IPS-NIHi11 (cell line): ENCODE measurements at places on chromosomes 13 and 19.

- no peak for DNase-seq
Observed at GRCh38 chr19:29618871-29619270, 12.8 kb downstream of the POP4 start.

- no peak for DNase-seq
Observed at GRCh38 chr13:100108913-100109507, 20.1 kb downstream of the PCCA start.

GRCh38 chr19:12703046-12703445, 6.6 kb upstream of the FBXW9 start:
- DNase-seq: peak; percentile 92

- peak; percentile 94 for DNase-seq
Observed at GRCh38 chr19:58150328-58150921, at the start of gene ZNF329. Gene ZNF329 (minus strand): TSS chr19:58150789. CDS start chr19:58129503, 21,286 bp downstream.

DNA sequence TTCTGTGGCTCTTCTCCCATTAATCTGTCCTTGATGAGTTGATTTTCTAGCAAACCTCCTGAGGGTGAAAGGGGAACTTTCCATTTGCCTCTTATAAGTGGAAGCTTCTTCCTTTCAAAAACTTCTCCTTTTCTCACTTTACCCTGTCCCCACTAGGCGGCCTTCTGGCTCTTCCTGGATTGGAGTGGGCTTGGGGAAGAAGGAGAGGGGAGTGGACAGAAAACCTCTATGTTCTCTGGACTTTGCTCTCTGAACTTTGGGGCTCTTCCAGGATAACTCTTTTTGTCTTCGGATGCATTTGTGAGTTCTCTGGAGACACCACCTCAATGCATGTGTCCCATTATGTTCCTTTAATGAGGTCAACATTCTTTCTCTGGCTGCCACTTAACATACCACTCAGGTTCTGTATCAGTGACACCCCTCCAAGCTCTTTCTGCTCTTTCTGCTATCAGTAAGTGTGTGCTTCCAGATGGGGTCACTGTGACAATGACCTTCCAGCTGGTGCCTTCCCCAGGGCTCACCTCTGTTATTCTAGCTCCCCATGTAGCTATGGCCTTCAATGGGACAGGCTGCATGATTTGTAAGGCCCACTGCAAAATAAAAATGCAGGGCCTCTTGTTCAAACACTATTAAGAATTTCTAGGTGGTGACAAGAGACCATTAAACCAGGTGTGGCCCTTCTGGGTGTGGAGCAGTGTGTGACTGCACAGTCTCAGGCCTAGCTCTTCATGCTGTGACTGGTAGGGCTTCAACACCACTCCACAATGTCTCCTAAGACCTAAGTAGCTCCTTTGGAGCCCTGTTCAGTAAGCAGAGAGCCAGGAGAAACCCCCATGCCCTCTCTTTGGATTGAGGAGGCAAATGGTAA, 389.2 kb downstream of the EFNB2 start:
- no peak for DNase-seq

GRCh38 chr19:43305642-43306041, 36.3 kb upstream of the PSG9 start:
- no peak for DNase-seq

GRCh38 chr13:67841071-67841470, 610.9 kb upstream of the PCDH9 start:
- DNase-seq: peak; percentile 17

- no peak for DNase-seq
Observed at GRCh38 chr13:49374585-49375290, 69.1 kb downstream of the CAB39L start.
